ENCODE measurements at places on chromosomes 13 and 19.

DNA sequence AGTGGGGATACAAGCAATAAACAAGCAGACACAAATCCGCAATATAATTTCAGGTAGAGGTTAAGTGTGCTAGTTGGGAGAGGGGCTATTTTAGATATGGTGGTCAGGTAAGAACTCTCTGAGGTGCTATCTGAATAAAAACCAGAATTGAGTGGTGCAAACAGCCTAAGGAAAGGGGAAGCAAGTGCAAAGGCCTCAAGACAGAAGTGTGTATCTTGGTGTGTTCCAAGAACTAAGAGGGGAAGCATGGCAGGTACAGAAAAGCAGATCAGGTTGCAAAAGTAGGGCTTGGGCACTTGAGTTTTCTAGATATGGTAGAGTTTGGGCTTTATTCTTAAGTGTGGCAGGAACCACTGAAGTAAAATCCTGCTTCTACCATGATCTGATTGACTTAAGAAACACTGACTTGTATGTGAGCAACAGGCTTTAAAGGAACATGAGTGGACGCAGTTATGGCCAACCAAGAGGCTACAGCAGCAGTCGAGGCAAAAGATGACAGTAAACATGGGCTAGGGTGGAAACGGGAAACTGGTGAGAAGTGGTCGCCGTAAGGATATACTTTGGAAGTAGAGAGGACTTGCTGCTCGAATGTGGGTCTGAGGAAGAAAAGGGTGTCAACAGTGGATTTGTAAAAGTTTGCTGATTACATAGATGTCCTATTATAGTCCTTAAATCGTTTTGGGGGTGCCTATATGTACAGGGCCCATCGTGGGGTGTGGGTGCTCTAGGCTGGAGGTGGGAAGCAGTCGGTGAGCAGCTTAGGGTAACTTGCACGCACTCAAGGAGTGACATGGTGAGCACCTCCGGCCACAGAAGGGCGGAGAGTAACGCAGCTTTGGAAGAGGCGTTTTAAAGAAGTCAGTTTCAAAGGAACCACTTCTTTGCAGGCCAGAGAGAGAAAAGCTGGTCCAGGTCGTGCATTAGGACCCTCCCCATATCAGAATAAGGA is 677 bp downstream of the TGDS start:
- peak; percentile 9 for DNase-seq

- no peak for DNase-seq
These were observed 25.3 kb downstream of the COG3 start for GRCh38 chr13:45490068-45490467.

DNA sequence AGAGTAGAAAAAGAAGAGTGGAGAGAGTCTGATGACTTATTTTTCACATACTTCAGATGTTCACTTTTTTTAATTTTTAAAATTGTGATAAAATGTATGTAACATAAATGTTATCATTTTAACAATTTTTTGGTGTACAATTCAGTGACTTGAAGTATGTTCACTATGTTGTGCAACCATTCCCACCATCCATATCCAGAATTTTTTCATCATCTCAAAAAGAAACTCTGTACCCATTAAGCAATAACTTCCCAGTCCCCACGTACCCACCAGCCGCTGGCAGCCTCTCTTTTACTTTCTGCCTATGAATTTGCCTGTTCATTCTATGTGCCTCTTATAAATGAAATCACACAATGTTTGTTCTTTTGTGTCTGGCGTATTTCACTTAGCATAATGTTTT is 43.3 kb downstream of the SKA3 start:
- DNase-seq = no peak

DNA sequence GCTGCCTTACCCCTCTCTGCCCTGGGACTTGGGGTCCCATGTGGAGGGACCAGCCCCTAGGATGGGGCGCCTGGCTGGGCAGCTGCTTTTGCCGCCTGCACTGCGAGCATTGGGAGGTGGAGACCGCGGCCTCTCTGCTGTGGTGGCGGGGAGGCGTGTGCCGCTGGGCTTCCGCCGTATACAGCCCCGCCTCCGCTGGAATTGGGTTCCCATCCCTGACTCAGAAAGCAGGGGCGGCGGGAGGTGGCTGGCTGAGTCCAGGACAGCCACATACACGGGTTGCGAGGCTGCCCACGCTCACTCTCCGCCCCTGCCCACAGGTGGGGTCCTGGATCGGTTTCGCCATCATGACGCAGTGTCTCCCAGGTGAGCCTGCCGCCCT is 6.6 kb downstream of the NDUFB7 start:
- no peak for DNase-seq

DNA sequence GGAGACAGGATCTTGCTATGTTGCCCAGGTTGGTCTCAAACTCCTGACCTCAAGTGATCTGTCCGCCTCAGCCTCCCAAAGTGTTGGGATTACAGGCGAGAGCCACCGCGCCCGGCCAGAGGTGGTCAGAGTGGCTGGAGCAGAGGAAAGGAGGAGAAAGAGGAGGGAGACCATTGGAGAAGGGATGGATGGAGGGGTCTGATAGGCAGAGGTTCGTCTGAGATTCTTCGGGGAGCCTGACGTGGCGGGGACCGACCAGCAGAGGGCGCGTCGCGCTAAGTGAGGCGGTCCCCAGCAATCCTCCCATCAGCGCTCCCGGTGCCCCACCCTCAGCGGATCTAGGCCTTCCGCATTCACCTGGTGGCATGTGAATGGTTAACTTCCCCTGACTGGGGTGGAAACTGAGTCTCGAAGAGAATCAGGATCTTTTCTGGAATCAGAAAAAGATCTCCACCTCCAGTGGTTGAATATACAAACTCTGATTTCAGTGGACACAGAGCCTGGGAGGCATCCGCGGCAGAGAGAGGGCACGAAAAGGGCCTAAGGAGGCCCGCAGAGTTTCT is 8.8 kb downstream of the GTPBP3 start:
- peak; percentile 72 for DNase-seq

- peak; percentile 5 for DNase-seq
These were observed 4.1 kb downstream of the ATP8A2 start for GRCh38 chr13:25375727-25376358.

- DNase-seq = no peak
These were observed 107.2 kb downstream of the EDNRB start for GRCh38 chr13:77811381-77811780.

DNA sequence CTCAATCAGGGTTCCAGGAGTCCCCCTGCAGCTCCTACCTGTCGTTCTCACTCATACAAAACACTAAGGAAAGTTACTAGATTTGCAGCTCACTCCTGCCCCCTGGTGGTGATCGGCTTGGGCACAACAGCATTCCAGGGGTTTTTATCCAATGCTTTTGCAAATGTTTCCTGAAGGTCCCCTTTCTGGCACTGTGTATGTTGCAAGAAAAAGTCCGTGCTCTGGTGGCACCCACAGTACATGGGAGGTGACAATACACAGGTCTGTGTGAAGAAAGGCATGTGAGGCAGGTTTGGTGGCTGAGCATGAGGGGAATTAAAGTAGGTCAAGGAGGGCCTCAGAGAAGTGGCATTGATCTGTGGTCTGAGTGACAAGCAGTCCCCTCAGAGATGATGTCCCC is 8.6 kb upstream of the TYK2 start:
- peak; percentile 65 for DNase-seq

GRCh38 chr19:32498648-32499200 is 82.3 kb upstream of the PDCD5 start:
- DNase-seq = no peak

- DNase-seq = no peak
These were observed 1387.2 kb downstream of the OLFM4 start for GRCh38 chr13:54415753-54416366.

- no peak for DNase-seq
These were observed 55.2 kb downstream of the CCDC70 start for GRCh38 chr13:51916962-51917361.

DNA sequence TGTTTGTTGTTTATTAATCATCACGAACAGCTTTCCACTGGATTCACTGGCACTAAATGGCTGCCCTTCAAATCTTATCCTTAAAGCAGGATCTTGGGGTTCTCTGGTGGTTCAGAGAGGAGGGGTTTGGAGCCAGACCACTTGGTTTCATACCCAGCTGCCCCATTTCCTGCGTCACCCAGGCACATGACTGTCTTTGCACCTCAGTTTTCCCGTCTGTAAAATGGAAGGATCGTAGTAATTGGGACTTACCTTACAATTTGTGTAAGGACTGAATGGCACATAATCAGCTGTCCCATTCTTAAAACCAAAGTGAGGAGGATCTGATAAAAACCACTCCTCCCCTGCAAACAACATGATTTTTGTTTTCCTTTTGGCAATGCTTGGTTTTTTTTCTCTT is 318.3 kb downstream of the ZNF536 start:
- no peak for DNase-seq

GRCh38 chr19:17063428-17063827 is 11.8 kb downstream of the HAUS8 start:
- DNase-seq = no peak

GRCh38 chr13:88701551-88701950 is 1030.4 kb downstream of the SLITRK5 start:
- no peak for DNase-seq

DNA sequence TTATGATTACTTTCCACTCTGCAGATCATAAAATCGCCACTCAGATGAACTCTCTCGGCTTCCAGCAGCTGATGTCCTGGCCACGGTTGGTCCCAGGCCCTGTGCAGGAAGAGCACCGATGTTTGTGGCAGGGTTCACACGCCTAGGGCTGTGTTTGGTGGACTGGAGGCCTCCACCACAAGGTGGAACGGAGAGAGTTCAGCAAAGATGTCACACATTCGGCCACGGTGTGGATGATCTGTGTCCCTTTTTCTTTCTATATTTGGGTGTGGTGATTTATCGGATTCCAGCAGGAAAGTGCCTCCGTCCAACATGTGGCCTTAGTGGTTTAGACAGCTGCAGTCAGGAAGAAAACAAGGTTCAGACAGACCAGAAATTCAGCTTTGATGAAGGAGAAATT is 521 bp upstream of the SHISA2 start:
- no peak for DNase-seq

DNA sequence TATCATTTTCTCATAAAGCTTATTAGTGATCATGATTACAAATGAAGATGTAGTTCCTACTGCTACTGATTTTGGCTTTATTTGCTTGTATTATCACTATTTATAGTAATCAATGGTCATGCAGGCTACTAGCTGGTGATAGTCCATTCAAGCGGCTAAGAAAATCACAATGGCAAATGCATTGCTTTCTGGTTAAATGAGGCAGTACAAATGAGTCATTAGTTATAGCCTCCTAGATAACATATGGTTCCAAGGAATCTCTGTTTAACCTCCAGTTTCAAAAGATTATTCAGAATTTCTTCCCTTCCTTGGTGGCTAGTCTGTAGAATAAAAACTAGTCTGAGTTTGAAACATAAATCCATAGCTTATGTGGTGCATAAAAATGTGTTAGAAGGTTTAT is 141.3 kb upstream of the HTR2A start:
- DNase-seq = no peak

DNA sequence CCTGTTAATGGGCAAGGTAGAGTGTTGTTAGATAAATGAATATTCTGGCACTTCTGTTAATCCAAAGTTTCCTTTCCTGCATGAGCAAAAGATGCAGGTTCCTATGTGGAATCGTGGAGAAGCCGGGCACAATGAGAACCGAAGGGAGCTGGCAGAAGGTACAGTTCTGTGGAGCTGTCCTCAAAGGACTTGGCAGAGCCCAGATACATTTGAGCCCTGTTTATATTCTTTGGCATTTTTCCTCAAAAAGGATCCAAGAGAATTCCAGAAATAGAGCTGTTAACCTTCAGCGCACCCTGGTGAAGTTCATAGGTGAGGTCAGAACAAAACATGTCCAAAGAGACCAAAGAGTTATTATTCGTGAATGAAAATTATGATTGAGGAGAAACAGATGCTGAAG is 4.0 kb upstream of the DLEU7 start:
- DNase-seq = no peak

DNA sequence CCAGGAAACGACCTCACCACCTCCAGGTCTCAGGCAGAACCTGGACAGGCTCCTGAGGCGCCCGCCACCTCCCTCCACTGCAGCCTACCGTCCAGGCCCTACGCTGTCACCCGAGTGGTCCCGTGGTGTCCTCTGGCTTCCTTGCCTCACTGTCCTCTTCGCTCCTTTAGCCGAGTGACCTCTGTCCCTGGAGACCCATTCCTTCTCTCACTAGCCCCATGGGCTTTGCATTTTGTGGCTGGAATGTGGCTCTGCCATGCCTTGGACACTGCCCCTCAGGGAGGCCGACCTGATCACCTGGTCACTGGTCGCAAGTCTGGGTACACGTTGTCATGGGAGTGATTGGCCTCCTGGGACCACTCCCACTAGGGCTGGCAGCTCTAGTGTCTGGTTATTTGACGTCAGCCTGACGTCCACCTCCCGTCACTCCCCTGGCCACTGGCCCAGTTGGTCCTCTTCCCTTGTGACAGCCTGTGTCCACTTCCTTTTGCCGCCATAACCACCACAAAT is 17.9 kb downstream of the SLC25A42 start:
- no peak for DNase-seq

DNA sequence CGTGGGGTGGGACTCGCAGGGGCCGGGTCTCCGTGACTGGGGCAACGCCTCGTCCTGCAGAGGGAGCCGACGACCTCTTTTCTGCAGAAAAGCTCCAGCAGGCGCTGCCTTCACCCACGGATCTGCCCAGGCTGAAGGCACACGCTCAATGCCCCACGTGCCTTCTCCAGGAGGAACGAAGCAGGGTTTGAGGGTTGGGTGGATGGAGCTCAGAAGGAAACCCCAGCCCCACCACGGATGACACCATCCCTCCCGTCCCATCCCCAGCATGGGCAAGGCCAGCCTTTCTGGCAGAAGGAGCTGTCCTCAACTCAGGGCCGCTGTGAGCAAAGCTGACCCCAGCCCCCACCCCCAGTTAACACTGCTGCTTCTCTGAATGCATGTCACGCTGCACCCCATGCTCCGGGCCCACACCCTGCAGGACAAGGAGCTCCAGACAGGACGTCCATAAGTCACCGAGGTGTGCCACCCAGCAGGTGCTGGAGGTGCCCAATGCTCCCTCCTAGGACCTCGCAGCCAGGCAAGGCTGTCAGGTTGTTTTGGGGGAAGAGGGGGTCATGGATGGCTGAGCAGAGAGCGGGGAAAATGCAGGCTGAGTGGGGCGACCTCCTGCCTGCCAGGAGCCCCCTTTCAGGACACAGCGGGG is 7.4 kb downstream of the C19orf25 start:
- DNase-seq = peak; percentile 13

DNA sequence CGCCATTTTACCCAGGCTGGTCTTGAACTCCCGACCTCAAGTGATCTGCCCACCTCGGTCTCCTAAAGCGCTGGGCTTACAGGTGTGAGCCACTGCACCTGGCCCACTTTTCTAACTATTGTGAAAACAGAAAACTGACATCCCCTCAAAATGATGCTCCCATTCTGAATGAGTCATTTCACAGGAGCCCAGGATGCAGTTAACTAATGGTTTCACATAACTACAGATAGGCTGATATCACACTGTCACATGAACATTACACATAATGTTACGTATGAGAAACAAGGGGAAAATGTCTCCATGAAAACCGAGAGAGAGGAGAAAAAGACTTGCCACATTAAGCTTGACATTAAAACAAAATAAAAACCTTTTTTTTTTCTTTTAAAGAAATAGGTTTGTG is 37.5 kb downstream of the N4BP2L2 start:
- DNase-seq = no peak

DNA sequence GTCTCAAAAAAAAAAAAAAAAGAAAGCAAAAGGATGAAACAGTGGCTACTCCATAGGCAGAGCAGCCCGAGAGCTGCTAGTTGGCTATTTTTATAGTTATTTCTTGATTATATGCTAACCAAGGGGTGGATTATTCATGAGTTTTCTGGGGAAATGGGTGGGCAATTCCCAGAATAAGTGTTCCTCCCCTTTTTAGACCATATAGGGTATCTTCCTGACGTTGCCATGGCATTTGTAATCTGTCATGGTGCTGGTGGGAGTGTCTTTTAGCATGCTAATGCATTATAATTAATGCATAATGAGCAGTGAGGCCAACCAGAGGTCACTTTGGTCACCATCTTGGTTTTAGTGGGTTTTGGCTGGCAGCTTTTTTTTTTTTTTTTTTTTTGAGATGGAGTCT is 25.4 kb upstream of the OR10H1 start:
- no peak for DNase-seq
